ENCODE measurements at places on chromosomes 1 and 21.

DNA sequence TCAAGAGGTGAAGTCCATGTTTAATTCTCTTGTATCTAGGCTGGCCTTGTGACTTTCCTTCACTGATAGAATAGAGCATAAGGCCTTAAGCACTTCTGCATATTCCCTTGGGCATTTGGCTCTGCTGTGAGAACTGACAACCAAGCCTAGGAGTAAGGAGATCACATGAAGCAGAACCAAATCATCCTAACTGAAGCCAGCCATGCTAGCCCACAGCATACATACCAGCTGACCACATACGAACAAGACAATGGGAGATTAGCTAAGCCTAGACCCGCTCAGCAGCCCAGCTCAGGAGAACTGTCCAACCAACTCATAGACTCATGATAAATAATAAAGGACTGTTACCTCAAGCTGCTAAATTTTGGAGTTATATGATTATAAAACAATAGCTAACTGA lies 114.6 kb upstream of the NEK7 start:
- no peak for DNase-seq

DNA sequence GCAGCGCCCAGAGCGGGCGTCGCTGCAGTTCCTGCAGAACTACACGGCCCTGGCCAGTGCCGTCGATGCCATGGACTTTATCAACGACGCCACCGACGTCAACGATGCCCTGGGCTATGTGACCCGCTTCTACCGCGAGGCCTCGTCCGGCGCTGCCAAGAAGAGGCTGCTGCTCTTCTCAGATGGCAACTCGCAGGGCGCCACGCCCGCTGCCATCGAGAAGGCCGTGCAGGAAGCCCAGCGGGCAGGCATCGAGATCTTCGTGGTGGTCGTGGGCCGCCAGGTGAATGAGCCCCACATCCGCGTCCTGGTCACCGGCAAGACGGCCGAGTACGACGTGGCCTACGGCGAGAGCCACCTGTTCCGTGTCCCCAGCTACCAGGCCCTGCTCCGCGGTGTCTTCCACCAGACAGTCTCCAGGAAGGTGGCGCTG lies 22.0 kb downstream of the COL6A1 start:
- peak; percentile 23 for DNase-seq

GRCh38 chr1:16215882-16216753 lies 3.7 kb upstream of the ARHGEF19 start:
- DNase-seq, result peak; percentile 91

GRCh38 chr1:179881642-179882252 lies 338 bp upstream of the TOR1AIP1 start:
- DNase-seq, result no peak

DNA sequence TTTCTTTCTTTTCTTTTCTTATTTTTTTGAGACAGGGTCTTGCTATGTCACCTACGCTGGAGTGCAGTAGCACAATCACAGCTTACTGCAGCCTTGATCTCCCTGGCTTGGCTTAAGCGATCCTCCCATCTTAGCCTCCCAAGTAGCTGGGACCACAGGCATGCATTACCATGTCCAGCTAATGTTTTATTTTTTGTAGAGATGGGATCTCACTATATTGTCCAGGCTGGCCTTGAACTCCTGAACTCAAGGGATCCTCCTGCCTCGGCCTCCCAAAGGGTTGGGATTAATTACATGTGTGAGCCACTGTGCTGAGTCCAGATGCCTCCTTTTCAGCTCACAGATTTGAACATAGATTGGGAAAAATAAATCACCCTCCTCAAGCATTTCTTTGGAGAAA lies 95.7 kb downstream of the UROD start:
- no peak for DNase-seq

DNA sequence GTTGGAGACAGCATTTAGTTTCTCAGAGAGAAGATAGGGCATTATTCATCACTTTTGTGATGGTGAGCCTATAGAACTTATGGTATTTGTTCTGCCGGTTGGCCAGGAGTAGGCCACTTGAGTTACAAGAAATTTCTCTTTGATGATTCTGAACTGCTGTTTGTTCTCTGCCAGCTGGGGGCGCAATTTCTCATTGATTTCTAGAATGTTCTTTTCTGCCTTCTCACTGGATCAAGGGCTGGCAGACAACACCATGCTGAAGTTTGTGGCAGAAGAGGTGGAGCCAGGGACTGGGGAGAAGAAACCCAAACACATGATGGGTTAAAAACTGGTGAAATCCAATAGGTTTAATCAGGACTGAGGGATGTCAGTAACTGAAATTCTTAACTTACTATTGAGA lies 360.6 kb downstream of the FAM72C start:
- no peak for DNase-seq

GRCh38 chr1:13824626-13825025 lies 124.6 kb downstream of the PRDM2 start:
- no peak for DNase-seq

DNA sequence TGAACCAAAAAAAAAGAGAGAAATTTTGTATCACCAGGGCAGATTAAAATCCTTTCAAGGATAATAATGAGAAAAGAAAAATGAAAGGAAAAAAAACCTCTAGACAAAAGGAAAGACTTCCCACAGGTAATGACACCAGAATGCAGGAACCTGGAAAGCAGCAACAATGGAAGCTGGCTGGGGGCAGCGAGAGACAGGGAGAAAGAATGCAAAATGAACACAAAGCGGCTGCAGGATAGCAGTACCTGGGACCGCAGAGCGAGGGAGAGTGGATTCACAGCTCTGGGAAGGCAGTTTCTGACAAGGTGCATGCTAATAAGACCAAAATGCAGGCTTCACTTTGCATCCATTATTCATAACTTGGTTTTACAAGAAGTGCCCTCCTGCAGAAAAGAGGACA lies 349.0 kb downstream of the SIPA1L2 start:
- DNase-seq, result no peak

- no peak for DNase-seq
Observed at GRCh38 chr1:229156872-229157271, 114.0 kb upstream of the RAB4A start.

- no peak for DNase-seq
Observed at GRCh38 chr21:33791073-33791472, 124.5 kb downstream of the ATP5PO start.

DNA sequence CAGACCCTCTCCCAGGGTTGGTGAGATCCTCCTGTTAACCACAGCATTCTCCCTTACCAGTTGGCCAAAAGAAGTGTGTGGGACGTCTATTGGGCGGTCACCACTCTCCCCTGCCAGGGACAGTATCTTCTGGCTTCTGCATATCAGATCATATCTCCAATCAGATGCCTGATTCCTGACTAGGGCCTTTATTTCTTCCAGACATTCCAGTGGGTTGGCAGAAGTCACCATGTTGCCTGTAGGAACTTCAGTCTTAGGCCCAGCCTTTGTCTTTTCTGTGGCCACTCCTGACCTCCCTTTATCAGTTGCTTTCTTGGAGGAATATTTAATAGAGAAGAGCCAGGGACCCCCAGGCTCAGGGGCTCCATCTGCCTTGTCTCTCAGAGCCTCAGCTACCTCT lies 130.4 kb upstream of the F3 start:
- no peak for DNase-seq

- no peak for DNase-seq
Observed at GRCh38 chr21:44795342-44795741, 6.3 kb downstream of the UBE2G2 start.

GRCh38 chr1:63634471-63634870 lies 41.3 kb downstream of the PGM1 start:
- no peak for DNase-seq

- peak; percentile 94 for DNase-seq
Observed at GRCh38 chr1:153506831-153507413, 28.9 kb downstream of the S100A6 start.

Data from right hindlimb (tissue), 1 donor.